T-helper 1 cell (primary cell): ENCODE measurements at places on chromosomes 5 and 9.

DNA sequence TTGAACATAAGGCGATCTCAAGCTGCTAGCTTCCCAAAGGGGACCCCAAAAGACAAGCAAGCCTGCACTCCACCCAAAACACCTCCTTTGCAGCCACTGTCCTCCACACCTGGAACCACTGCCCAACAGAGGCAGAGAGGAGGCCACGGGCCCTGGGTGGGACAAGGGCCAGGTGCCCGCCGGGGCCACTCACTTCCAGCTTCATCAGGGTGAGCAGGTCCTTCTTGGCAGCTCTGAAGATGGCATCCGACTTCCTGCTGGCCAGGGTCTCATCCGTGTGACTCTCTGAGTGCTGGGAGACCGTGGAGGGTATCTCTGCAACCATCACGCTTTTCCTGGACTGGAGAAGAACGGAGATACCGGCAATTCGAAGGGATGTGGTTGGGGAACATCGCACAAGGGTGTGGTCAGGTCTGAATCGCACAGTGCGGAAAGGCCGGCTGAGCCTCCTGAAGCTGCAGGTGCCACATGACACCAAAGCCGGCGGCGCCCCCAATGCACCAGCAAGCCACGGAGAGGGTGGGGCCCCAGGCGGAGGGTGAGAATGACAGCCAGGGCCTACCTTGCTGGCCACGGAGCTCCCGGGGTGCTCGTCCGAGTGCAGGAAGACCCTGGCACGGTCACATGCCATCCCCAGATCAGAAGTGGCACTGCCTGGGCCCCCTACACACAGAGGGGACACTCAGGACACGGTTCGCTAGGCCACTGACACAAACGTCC, 44.6 kb downstream of the PNPLA7 start:
- no peak for DNase-seq

GRCh38 chr5:125575891-125576505, 829.6 kb upstream of the ZNF608 start:
- no peak for DNase-seq

DNA sequence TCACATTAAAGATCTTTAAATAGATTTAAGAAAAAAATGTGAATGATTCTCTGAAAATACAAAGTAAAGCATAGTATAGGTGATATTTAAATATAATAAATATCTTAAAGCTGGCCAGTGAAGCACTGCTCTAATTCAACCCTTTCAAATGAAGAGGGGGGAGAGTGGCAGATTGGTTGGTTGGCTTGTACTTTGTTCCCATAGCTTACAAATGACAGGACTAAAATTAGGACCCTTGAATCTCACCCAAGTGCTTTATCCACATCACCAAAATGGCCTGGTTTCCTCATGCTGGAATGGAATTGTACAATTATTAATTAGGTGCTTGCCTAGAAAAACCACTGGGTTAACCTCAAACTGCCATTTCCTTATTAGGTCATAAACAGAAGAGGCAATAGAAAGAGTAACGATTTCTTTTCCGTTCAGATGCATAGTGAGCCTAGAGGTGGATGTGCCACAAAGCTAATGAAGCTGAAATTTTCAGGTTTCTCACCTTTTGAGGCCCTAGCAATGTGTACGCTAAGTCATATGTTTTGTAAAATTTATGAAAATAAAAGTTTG, 354.5 kb upstream of the CDH6 start:
- no peak for DNase-seq

DNA sequence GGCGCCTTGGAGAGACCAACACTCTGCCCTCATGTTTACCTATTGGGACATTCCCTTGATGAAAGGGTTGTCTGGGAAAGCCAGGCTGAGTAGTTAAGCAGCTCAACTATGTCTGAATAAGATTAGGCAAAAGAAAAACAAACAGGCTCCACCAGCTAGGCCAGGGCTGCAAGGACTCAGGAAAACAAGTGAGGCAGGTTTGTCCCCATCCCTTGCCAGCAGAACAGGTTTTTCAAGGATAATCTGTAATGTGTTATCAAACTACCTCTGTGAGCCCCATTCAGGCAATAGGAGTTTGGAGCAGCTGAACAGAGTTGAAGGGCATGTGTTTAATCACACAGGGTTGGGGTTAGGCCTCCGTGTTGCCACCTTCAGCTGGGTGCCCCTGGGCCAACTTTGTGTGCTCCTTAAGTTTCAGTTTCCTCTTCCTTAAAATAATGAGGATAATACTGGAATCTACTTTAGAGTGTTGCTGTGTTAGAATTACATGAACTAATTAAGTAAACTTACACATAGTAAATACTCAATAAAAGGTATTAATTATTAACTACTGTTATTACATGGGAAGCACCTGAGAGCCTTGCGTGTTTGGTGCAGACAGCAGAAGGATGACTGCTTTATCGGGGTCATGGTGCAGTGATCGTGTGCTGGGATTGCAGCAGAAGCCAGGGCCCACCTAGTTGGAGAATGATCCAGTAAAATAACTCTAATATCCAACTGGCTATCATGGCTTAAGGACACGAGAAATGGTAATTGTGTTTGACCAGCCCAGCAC, 72.1 kb upstream of the ATP10B start:
- DNase-seq: no peak

DNA sequence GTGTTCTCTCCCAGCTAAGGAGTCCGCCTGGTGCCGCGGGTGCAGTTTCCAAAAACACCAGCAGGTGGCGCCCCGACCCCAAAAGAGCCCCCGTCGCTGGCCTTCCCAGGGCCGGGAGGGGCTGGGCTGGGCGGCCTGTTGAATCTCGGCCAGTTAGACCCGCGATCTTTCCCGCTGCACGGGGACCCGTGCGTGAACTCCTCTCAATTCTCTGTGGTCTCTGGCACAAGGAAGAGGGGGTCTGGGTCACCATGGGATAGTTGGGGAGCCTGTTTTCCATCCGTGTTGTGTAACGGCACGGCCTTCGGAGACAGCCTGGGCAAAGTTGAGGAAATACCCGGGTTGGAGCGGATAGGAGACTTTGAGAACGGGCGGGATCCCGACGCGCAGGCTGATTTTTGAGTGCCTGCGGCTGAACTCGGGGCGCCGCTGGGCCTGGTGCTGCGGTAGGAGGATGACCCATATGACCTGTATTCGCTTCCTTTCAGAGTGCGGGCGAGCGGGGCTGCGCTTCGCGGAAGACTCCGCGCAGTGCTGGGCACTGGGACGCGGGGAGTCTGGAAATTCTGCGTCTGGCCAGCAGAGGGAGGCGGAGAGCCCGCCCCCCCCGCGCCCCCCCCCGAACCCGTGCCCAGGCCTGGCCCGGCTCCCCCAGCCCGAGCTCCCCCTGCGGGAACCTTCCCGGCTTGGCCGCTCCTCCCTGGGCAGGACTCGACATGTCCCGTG, 7.9 kb upstream of the PSD2 start:
- DNase-seq: peak; percentile 74

DNA sequence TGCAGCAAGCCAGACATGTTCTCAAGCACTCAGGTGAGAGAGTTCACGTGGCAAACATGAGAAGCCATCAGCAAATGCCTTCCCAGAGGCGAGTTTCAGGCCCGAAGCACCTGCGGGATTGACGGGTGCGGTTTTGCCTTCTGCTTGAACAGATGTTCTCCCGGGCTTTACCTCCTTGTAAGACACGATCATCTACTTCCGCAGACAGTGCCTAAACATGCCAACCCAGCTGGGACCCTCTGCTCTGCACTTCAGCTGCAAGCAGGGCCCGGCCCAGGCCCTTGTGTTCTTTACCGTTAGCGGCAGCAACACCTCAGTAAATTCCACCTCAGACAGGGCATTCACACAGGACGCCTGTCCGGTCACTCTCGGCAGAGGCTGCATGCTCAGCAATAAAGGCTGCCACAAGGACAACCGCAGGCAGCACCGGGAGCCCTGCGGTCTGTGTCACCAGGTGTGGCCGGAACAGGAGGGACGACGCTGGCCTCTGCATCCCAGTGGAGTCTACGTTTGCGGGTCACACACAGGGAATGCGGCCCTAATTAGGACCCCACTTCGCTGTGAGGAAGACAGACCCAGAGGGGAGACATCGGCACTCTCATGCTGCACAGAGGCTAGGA, 139.6 kb downstream of the ROR2 start:
- no peak for DNase-seq

DNA sequence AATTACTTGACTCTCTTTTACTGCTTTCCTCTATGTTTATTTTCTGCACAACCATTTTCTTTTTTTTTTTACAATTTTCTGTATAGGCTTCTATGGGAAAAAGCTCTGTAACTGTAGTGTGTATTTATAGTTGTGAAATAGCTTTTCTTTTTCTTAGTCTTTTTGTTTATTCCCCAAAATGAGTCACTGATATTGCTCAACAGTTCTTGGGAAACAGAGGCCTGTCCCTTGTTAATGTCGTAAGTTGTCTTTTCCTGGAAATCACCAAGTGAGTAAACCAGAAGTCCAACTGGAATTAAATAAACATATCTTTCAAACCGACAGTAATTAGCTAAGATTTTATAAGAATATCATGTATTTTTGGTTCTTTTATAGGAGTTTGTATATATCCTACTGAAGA, 325.1 kb upstream of the PRR16 start:
- DNase-seq: no peak

DNA sequence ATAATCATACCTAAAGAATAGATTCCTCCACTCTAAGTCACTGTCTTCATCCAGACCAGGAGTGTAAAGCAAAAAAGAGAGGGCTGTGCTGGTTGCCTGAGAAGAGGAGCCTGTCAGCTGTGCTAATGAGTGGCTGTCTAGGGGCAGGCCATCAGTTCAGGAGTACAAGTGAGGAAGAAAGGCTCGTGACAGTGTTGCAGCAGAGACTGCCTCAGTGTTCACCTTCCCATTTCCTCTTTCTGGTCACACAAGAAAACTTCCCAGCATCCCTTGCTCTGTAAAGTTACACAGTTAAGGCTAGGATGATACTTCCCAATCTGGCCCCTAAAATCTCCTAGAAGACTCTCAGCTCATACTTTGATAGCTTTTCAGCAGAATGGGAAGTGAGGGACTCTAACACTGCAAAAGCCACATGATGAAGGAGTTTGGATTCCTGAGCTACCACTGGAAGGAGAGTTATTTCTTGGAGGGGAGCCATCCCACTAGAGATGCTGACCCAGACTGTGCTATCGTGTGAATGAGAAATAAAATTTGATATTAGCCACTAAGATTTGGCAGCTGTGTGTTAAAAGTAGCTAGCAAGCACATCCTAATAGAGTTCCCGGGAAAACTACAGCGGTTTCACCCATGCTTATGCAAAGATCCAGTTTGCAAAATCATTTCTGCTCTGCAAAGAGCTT, 67.1 kb downstream of the ADAMTS12 start:
- no peak for DNase-seq

- no peak for DNase-seq
Observed at GRCh38 chr9:3495855-3496254, 29.9 kb downstream of the RFX3 start.

GRCh38 chr5:133962801-133963476, 5.5 kb downstream of the C5orf15 start:
- no peak for DNase-seq

- no peak for DNase-seq
Observed at GRCh38 chr5:38800515-38800914, 45.3 kb upstream of the OSMR start.

GRCh38 chr9:95085036-95085770, 232.3 kb downstream of the FANCC start:
- DNase-seq: no peak

DNA sequence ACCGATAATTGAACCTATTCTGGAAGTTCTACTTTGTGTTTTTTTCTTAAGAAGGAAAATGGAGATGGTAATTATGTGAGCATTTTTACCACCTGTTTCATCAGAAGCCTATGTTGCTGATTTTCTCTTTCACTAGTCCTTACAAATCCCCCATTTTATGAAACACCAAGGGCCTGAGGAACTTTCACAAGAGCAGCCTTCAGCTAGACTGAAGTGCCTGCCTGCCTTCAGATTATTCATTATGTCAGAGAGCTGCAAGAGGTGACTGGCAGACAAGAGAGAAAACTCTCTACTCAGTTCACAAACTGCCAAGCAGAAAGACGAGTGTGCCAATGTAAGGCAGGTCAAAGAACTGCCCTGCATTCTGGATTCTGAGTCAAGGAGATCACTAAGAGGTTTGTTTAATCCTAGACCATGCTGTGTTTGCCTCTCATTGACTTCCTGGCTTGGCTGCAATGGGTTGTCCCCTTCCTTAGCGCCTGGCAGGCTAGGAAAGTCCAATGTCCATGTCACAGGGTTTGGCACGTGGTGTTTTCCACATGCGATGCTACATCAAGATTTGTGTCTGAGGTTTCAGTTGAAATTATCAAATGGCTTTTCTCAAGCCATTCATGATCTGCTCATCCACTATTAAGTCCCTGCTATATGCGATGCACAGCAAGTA, 143.3 kb downstream of the CDC42SE2 start:
- no peak for DNase-seq

DNA sequence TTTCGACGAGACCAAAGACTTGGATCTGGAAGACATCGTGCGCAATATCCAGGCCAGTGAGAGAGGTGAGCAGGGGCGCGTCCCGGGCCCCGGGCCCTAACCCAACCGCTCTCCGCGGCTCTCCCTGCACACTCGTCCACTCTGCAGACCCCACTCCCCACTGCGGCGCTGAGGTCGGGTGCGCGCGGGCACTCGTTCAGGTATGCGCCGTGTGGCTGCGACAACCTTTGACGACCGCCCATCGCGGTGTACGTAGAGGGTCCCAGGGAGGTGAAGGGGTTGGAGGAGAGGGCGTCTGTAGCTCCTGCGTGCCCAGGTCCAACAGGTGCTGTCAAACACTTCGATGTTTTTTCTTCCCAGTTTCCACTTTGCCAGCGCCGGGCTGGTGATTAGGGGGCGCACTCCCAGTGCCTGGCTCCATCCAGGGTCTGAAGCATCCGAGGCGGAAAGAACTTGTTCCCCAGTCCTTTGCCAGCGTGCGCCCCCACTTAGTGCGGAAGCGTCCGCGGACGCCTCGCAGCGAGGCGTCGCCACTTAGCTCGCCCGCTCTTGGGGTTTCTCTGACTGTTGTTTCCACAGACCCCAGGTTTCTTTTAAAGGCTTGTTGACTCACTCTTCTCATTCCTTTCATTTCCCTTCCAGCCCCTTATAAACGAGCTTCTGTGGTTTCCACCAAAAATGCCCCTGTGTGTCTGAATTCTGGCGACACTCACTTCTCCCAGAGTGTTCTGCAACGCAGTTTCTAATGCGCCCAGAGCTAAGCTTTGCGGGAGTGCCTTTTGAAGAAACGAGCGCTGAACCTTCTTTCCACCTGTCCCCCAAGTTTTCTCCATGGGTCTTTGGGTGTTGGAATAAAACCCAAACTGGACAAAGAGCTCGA, 1.6 kb downstream of the NPR3 start:
- DNase-seq: no peak
